AG09319 (cell line): ENCODE measurements at places on chromosomes 6 and 20.

DNA sequence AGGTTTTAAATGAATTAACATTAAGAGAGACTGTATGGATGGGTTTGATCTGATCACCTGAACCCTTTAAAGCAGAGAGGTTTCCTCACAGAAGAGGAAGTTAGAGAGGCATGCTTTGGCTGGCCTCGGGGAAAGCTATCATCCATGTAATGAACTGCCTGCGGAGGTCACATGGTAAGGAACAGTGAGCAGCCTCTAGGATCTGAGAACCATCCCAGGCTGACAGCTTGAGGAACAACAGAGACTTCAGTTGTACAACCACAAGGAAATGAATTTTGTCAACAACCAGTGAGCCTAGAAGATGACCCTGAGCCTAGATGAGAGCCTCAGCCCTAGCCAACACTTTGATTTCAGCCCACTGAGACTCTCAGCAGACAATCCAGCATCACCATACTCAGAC is 2.9 kb upstream of the COL21A1 start:
- no peak for DNase-seq

DNA sequence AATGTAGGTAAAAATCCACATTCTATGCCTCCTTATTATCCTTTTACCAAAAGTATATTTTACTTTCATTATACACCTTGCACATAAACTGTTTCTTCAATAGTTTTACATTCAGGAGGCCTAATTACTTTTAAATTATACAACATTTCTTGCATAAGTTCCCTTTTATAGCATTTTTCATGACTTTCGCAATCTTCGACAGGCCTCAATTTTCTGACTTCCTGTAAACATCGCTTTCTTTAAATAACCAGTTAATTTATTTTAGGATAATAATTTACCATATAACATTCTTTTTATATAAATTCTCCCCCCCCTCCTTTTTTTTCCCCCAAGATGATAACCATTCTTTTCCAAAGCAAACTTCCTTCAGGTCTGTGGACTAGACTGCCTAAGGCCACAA is 9.2 kb downstream of the SLC35A1 start:
- DNase-seq, result no peak

GRCh38 chr20:22700367-22700766 is 116.0 kb upstream of the FOXA2 start:
- no peak for DNase-seq

DNA sequence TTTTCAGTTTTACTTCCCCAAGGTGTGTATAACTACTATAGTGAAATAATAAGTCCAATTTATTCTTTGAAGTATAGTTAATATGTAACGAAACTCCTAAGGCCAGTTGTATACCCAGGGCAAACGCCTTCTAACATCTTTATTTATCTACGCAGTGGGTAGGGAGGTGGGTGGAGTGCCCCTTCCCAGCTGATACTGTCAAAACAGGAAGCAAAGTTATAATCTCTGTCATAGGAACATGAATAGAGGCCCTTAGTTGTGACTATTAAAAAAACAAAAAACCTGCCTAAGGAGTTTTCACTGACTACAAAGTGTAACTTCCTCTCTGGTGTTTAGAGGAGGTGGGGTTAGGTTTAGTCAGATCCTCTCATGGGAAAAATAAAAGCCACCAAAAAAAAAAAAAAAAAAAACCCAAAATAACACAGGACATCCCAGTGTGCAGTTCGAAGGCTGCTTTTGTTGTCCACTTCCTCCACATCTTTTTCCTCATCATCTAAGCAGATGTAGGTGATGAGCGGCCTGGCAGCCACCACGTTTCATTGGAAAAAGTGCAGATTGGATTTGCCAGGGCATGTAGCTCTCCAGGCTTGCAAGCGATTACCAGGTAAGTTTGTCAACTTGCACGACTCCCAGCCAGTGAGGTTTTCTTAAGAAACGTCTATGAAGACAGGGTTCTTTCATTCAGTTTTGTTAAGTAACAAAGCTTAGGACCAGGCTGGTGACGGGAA is 58.7 kb downstream of the UTRN start:
- no peak for DNase-seq

- DNase-seq, result no peak
Observed at GRCh38 chr6:6368684-6369052, 48.2 kb upstream of the F13A1 start.

DNA sequence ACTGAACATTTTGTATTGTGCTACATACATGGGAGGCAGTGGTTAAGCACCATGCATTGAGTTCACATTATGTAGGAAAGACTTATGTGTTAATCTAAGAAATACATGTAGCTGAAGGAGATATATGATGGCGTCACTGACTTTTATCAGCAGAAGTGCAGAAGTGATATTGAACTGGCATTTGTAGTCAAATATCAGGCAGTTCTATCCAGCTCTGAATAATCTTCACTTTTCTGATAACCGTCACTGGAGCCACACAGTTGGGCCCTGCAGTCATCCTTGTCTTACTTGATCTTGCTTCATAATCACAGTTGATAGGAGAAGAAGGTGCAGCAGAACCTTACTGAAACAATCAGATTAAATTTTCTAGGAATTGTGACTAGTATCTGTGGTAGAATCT is 26.4 kb downstream of the CRISP1 start:
- no peak for DNase-seq

- no peak for DNase-seq
Observed at GRCh38 chr20:14488756-14489479, 151.5 kb upstream of the FLRT3 start.

- DNase-seq, result no peak
Observed at GRCh38 chr6:45507186-45507585, 129.5 kb upstream of the SUPT3H start.

- no peak for DNase-seq
Observed at GRCh38 chr20:46221256-46221833, 87.0 kb downstream of the CDH22 start.

DNA sequence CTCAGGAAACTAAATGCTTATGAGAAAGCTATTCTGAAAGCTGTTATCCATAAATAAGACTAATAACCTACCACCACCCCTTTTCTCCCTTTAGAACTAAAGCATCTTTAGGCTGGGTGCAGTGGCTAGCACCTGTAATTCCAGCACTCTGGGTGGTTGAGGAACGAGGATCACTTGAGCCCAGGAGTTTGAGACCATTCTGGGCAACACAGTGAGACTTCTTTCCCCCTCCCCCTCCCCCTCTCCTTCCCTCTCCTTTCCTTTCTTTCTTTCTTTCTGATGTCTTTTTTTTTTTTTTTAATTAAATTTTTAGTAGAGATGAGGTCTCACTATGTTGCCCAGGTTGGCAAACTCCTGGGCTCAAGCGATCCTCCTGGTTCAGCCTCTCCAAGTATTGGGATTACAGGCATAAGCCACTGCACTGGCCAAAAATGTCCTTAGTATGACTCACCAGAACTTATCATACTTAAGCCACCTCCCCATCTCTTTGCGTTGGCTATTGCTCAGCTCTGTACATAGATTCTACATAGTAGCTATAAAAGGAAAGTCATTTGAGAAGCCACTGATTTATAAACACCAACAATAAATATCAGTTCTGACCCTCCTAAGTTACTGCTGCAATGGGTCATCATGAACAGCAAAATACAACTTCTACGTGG is 54.8 kb upstream of the SPDEF start:
- peak; percentile 29 for DNase-seq

GRCh38 chr6:154682633-154683125 is 50.5 kb upstream of the SCAF8 start:
- no peak for DNase-seq

DNA sequence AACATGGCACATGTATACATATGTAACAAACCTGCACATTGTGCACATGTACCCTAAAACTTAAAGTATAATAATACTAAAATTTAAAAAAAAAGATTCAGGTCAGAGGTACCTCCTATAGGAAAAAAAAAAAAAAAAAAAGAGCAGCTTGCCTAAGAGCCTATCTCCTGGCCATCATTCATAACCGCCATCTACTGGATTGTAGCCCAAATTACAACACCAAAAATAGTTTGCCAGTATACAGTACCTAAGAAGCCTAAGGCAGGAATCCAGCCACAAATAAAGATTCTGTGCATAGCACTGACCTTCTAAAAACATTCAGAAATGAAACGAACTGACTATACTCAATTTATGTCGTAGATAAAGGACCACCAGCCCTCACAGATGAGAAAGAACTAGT is 438.4 kb upstream of the ADGRB3 start:
- DNase-seq, result no peak
